NCI-H1092 (cell line): ENCODE measurements at places on chromosomes 7 and 10.

GRCh38 chr7:70540641-70541040 is 591.3 kb upstream of the GALNT17 start:
- no peak for DNase-seq

- DNase-seq: no peak
Observed at GRCh38 chr10:8245131-8245813, 190.8 kb downstream of the GATA3 start.

DNA sequence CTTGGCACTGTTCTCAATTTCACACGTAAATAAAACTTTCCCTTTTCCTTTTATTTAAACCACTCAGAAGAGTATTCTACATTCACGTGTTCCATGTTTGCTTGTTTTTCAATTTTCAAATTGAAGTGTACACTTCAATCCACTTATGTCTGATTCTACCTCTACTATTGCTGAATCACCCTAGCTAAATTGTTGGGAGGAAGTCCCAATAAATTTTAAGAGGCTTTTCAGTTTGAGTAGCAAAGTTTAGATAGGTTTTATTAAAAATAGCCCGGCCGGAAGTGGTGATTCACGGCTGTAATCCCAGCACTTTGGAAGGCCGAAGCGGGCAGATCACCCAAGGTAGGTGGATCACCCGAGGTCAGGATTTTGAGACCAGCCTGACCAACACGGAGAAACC is 1414.7 kb upstream of the CELF2 start:
- no peak for DNase-seq

DNA sequence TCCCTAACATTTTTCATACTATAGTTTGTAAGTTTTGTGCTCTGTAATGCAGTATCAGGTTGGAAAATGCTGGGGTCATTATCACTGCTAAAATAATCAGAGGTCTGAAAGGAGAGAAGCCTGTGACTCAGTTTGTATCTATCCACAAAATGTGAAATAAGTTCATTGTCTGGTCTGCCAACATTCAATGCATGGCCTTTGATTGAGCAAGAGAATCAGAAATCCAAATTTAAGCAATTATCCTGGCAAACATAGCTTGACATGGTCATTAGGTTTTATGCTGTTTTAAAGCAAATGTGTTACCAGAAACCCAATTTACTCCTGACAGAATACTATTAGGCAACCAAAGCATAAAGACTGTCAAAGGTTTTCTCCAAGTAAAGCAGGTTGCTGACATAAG is 709.7 kb upstream of the SEMA3D start:
- no peak for DNase-seq
